ENCODE measurements at places on chromosomes 11 and 22.

DNA sequence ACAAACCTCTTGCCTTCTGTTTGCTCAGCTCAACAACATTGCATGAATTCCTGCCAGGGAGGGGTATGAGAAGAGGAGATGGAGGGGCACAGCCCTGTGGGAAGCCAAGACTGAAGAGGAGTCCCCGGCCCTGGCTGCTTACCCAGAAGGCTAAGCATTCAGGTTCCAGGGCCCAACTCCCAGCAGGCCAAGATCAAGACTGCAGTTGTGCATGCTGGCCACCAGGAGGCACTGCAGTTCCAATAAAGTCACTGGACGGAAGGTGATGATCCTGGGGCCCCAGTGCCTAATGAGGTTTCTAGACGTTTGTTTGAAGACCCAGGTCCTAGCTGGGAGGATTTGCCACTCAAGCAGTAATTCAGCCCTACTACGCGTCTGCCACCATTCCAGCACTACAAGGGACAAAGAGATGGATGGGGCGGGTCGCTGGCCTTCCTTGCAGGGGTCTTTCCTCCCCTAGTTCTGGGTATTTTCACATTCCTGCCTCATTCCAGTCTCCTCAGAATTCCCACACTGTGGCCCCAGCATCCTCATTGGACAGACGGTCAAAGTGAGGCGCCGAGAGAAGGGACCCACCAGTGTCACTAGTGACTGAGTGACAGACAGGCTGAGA lies 23.6 kb downstream of the ALX4 start:
- peak; percentile 66 for DNase-seq

- DNase-seq = no peak
Measured at GRCh38 chr22:41555325-41555982, 5.4 kb upstream of the CSDC2 start.

DNA sequence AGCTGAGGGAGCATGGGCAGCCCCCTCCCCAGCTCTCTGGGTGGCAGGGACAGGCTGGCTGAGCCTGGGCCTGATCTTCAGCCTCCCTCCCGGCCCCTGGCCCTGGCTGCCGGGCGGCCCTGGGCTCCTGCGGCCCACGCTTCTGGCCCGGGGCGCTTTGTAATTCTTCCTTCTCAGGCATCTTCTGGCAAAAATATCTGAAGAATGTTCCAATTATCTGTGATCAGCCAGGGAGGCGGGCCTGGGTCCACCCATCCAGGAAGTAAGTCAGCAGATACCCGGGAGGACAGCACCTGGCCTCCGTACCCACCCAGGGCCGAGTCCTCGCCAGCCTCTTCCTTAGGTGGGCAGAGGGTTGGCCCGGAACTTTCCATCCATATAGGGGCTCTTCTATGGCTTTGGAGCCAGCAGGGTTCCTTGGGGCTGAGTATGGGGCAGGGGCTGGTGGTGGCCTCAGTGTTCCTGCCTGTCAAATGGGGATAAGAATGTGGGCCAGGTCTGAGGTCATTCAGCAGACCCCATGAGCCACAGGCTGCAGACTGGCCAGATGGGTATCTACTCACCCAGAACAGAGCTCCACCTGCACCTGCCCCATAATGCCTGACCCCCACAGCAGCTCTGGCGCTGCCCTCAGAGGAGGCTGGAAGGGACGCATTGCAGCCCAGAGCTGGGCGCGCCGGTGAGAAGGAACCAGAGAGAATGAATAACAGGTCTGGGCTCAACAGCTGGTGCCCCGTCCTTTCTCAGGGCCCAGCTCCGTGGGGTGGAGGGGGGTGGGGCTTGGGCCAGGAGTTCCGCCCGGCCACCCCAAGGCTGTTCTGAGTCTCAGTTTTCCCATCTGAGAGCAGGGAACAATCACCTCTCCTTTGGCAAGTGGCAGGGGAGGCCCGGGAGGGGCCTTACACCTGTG lies 16.2 kb downstream of the WNT7B start:
- no peak for DNase-seq

- DNase-seq = no peak
Measured at GRCh38 chr22:46326066-46326680, 9.3 kb upstream of the TRMU start.

DNA sequence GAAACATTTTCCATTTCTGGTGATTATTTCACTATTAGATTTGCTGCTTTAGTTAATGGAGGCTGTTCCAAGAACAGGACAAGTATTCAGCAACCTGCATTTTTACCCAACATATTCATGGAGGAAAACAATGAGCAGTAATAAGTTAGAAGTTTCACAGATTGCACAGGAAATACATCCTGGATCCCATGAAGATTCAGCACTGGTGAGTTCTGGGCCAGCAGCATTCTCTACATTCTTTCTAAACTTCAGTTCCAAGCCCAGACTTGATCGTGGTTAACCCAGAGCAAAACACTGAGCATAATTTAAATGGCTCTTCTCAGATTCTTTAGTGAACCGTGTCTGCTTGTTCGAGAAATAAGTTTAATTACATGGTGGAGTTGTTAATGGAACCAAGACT lies 3.8 kb downstream of the FJX1 start:
- DNase-seq = peak; percentile 63

DNA sequence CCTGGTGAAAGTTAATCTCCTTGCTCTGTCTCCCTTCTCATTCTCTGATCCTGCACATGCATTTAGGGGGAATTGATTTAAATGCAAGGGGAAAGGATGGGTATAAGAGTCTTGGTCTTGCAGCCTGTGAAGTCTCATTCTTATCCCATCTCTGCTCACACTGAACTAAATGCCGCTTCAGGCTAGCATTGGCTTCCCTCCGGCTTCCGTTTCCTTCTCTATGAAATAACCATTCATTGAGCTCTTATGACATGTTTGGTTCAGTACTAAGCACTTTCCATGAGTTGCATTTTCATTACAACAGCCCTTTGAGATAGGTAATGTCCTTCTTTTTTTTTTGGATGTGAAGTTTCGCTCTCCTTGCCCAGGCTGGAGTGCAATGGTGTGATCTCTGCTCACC lies 5.6 kb downstream of the ZBTB16 start:
- DNase-seq = no peak

GRCh38 chr22:22030493-22031182 lies 48.1 kb upstream of the TOP3B start:
- DNase-seq = peak; percentile 57

- DNase-seq = peak; percentile 57
Measured at GRCh38 chr11:62574363-62575071, 826 bp upstream of the EEF1G start.

GRCh38 chr11:44421090-44421675 lies 111.2 kb upstream of the ALX4 start:
- peak; percentile 41 for DNase-seq

DNA sequence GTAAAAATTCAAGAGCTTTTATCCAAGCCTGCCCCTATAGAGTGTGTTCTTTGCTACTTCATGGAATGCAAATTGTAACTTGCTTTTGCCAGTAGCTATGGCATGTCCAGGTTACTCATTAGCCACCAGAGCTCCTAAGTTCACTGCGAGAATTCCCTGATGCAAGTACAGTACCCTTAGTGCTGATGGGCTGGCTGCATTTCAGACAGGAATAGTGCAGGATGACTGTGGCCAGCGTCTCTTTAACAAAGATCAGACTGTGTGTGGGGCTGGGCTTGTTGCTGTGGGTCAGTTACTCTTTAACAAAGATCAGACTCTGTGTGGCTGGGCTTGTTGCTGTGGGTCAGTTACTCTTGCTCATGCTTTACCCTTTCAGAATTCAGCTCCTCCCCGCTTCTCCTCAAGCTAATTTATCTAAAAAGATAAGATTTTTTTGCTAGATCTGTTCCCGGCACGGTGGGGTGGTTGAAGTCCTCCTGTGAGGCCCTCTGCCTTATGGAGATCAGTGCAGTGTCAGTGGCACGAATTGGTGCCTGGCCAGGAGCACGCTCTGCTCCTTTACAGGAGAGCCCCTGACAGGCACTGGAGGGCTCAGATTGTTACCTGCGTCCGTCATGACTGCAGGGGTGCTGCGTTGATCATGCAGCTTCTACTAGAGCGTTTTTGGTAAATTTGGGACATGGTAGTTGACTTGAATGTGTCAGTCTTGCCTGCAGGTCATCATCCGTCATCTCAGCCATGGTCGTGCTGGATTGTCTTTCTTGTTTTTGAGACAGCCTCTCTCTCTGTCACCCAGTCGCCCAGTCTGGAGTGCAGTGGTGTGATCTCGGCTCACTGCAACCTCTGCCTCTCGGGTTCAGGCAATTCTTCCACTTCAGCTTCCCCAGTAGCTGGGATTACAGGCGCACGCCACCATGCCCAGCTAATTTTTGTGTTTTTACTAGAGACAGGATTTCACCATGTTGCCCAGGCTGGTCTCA lies 27.0 kb downstream of the AP2A2 start:
- DNase-seq = no peak

DNA sequence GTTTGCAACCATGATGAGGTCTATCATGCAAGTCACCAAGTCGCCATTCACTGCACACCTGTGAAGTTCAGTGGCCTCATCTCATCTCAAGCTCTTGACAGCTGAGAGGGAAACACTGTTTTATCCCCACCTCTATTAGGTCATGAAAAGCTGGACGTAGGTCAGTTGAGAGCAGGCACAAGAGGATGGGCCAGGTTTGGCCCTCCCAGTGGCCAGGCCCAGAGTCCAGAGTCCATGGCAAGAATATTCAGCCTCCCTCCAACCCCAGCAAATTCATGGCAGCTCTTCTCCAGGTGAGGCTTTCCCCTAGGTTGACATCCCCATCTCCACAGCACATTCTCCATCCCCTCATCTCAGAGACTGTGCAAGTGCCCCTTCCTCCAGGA lies 22.0 kb upstream of the ISX start:
- DNase-seq = no peak

GRCh38 chr11:20926799-20927540 lies 257.6 kb downstream of the NELL1 start:
- no peak for DNase-seq

- DNase-seq = peak; percentile 22
Measured at GRCh38 chr11:93686812-93687211, 25.3 kb downstream of the CEP295 start.

DNA sequence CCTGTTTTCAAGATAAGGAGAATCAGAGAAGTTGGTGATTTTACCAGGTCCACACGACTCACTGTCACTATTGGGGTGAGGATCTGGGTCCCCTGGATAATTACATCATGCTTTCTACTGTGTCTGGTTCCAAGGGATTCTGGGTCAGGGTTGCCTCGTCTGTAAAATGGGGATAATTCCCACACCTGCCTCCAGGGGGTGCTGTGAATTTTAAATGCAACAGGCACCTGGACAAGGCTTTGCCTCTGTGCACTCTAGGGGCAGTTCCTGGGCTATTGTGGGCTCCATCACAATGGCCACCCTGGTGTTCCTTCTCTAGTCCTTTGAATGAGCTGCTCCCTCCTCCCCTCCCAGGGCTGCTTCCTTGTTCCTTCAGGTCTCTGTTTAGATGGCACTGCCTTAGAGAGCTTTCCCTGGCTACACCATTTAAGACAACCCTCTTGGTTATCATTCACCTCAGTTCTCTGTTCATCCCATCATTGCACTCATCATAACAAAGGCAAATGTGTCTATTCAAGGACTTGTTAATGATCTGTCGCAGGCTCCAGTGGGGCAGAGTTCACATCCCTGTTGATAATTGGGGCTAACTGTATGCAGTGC lies 178.6 kb downstream of the MIAT start:
- DNase-seq = peak; percentile 52

- DNase-seq = no peak
Measured at GRCh38 chr22:26768952-26769351, 111.6 kb downstream of the MIAT start.

- peak; percentile 85 for DNase-seq
Measured at GRCh38 chr11:69044111-69045013, 4.4 kb upstream of the TPCN2 start.

- DNase-seq = peak; percentile 42
Measured at GRCh38 chr11:117328375-117329010, 839 bp downstream of the CEP164 start.

GRCh38 chr11:19683141-19683805 lies 29.4 kb upstream of the NAV2 start:
- DNase-seq = no peak

DNA sequence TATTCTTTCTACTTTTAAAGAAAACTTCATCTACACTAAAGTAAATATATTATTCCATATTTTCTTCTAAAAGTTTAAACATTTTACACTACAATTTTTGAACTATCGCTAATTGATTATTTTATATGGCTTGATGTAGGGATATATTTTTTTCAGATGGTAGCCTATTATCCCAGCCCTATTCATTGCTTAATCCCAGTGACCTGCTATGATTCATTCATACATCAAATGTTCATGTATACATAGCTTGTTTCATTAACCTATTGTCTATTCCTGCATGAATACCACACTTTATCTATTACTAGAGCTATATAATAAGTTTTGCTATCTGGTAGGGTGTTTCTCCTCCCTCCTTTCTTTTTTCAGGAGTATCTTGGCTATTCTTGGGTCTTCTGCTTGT lies 5.0 kb upstream of the ROBO4 start:
- no peak for DNase-seq
